ENCODE measurements at places on chromosomes 5 and 9. TPM values are rescaled to one million over a fixed set of nuclear protein-coding genes. Genes with fewer than 3 reads are reported as not detected.

- no peaks in the 10 kb centered on the region for H3K27me3 ChIP-seq
- no peak overlapping the region for H3K27ac ChIP-seq
- H3K4me1 ChIP-seq: no peaks in the 10 kb centered on the region
- no peak for DNase-seq
These were observed 115.3 kb downstream of the CD180 start for GRCh38 chr5:67081261-67081660.

DNA sequence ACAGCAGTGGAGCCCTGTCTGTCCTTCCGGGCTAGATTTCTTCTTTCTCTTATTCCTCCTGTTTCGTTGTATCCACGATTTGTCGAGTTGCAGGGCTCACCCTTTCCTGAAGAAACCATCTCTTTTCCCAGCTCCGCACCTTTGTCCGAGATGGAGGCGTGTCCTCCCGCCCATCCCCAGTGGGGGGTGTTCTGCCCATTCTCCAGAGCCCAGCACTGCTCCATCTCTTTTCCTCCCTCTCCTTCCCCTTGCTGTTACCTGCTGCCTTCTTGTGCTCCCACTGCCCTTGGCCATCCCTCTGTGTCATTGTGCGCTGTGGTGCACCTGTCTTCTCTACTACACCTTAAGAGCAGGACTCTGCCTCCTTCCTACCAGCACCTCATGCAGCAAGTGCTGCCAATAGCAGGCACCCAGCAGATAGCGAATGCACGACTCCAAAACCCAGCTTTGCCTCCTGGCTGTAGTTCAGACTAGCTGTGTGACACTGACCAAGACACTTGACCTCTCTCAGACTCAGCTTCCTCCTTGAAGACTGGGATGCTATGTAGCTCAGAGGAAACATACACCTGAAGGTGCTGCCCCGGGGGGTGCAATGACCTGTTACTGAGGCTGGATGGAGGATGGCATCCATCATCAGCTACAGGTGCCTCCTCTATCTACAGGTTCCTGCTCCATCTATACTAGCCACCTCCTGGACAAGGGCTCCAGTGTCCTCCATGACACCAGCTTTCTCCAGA, 8.9 kb downstream of the OR13J1 start:
- no peak for DNase-seq
- no peak overlapping the region for H3K4me3 ChIP-seq
- no peaks in the 10 kb centered on the region for H3K4me1 ChIP-seq
- no peaks in the 10 kb centered on the region for H3K36me3 ChIP-seq
- H3K27me3 ChIP-seq: peaks cover 5% of the 10 kb centered on the region

GRCh38 chr9:87556821-87557220, 59.2 kb downstream of the DAPK1 start:
- no peak for DNase-seq
- H3K27ac ChIP-seq: no peak overlapping the region
- no peaks in the 10 kb centered on the region for H3K4me1 ChIP-seq
- H3K36me3 ChIP-seq: no peaks in the 10 kb centered on the region
- no peaks in the 10 kb centered on the region for H3K27me3 ChIP-seq
- H3K4me3 ChIP-seq: no peak overlapping the region

The FABP6 gene
- total RNA-seq: not detected

DNA sequence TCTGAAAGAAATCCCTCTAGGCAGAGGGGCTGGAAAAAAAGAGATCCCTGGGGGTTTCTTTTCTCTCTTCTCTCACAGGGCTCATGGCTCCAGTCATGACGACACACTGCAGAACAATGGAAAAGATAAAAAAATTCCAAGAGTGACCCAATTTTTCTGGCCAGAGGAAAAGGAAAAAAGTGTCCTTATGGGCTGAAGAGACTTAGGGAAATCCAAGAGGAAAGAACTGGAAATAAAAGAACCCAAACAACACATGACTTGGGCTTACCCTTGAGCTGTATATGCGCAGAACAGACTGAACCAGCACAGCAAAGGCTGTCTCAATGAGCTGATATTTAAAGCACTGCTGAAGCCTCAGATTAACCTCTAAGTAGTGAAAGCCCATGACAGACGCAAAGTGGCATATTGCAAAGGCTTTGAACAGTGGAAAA, 102.4 kb downstream of the SMIM23 start:
- no peaks in the 10 kb centered on the region for H3K36me3 ChIP-seq
- DNase-seq: no peak
